ENCODE measurements at places on chromosomes 13 and 19.
A peak's percentile ranks its signal among the peaks of the same experiment; 100 is the strongest.

- DNase-seq = no peak
Observed at GRCh38 chr13:67833564-67833963, 603.4 kb upstream of the PCDH9 start.

DNA sequence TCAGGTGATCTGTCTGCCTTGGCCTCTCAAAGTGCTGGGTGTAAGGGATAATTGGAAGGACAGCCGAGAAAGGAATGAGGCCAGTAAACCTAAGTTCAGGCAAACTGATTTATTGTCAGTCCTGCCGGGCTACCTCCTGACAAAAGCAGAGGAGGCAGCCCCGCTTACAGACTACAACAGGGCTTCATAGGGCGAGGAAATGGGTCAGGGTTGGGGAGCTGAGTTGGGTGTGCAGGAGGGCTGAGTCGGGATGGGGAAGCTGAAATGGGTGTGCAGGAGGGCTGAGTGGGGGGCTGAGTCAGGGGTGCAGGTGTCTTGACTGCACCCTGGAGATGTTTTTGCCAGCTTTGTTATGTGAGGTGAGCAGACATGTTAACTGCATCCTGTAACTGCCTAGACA lies 210.2 kb downstream of the SLITRK6 start:
- no peak for DNase-seq

- no peak for DNase-seq
Observed at GRCh38 chr13:73303851-73304250, 245.0 kb downstream of the KLF5 start.

DNA sequence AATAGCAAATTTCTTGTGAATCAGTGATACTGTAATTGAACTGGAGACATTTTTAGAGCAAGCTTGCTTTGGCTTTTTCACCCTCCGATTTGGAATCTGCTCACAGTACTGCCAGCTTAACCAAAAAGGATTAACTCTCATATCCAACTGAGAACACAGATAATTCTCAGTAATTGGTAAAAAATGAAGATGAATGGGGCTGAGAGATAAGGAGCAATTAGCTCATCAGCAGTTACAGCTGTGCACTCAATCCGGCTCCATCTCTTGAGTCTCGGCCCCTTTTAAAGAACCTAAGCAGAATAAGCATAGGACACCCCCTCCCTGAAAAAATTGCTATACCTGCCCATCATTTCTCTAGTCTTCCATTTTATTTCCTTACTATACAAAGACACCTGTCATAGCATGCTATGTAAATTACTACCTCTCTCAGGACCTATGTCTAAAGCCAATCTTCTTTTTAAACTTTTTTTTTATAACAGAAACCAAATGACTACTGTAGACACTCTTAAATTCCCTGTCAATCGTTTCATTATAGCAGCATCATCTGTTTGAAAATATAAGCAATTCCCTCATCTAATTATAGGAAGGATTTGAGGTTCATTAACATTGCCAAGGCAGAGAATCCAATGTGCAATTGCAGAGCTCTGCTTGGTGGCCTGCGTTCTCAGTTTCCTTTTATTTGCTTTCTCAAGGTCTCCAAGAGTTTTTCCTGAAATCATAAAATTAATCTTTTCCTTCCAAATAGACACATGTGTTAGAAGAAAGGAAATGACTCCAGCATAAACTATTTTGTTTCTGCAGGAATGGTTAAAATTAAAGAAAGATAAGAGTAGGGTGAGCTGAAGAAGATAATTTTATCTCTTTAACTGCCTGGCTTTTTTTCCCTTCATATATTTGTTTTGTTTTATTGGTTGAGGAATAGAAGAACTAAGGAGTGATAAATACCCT lies 242.1 kb downstream of the DACH1 start:
- DNase-seq = no peak

DNA sequence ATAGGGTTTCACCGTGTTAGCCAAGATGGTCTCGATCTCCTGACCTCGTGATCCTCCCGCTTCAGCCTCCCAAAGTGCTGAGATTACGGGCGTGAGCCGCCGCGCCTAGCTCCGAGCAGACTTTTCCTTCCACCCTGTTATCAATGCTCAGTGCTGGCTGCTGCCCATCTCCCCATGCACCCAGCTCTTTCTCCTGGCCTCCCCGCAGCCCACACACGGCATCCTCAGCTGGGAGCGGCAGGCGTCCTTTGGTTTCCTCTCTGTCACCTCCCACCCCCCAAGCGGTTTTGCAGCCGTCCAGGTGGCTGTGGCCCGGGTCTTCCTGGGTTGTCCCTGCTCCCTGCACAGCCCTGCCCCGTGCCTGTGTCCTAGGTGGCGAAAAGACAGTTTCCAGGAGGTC lies 12.1 kb downstream of the PRR22 start:
- no peak for DNase-seq

DNA sequence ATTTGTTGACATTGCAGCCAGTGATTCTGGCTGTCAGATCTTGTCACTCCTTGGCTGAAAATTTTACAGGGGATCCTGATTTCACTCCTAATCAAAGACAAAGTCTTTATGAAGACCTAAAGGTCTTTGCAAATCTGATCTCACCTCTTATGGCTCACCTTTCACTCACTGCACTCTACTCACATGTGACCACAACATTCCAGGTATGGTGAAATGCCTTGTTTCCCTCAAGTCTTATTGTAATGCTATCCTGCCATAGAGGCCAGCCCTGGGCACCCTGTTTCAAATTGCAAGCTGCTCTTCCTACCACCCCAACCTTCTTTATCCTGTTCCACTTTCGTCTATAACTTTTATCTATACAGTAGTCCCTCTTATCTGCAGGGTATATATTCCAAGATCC lies 200.1 kb downstream of the NDFIP2 start:
- DNase-seq = no peak

- DNase-seq = peak; percentile 47
Observed at GRCh38 chr13:41282129-41282571, 18.8 kb upstream of the MTRF1 start.

DNA sequence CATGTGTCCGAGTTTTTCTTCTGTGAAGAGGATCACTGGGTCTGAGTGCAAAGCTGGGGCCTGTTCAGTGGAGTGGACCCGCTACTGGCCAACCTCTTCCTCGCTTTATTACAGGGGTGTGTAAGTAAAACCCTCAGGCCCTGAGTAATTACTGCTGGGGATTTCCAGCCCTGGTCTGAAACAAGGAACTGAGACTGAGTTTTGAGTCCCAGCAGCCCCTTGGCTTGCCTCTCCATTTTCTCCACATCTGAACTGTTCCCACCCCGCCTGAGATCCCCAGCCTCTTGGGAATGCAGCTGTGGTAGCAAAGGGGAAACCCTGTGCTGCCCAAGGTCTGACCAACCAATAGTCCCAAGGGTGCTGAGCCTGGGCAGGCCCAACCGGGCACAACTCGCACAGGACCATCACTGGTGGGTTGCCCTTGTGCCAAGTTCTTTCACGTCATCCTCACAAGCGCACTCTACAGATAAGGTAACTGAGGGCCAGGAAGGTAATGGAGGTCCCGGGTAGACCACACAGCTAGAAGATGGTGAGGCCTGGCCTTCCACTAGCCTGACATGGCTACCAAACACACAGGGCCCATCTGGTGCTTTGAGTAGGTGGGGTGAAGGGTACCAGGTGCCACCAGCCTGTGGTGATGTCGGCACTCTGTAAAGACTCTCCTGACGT lies 13.7 kb upstream of the SLC35E1 start:
- DNase-seq = peak; percentile 93

GRCh38 chr13:38981096-38981495 lies 9.5 kb downstream of the STOML3 start:
- no peak for DNase-seq

GRCh38 chr13:101631395-101631794 lies 178.9 kb downstream of the ITGBL1 start:
- DNase-seq = peak; percentile 12

DNA sequence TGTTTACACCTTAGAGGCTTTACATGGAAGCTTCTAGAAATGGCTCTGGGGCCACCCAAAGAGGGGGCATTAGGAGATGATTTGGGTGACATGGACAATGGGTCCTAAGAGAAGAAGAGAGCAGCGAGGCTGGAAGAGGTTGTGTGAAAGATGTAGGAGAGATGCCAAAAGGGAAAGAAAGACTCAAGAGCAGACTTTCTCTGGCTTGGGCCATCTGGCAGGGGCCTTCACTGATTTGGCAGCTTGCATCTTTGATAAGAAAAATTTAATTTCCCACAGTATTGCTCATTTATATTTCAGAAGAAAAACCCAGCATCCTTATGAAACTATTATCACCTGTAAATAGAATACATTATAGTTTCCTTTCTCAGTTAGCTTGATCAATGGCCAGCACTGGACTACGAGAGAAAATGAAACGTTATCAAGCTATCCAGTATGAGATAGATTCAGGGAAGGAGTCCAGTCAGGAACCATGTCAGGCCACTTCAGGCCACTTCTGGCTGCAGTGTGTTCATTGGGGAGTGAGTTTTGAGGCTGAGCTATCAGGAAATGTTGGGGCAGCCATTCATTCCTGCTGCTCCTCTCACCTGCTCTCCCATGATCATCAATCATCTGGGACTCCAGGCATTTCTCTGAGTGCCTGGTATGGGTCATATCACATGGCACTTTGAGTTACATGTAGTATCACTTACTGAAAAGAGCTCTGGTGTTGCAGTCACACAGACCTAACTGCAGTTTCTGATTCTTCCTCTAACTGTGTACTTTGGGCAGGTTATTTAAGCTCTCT lies 10.3 kb downstream of the SCEL start:
- no peak for DNase-seq

GRCh38 chr13:25046274-25046984 lies 49.5 kb upstream of the PABPC3 start:
- DNase-seq = no peak

DNA sequence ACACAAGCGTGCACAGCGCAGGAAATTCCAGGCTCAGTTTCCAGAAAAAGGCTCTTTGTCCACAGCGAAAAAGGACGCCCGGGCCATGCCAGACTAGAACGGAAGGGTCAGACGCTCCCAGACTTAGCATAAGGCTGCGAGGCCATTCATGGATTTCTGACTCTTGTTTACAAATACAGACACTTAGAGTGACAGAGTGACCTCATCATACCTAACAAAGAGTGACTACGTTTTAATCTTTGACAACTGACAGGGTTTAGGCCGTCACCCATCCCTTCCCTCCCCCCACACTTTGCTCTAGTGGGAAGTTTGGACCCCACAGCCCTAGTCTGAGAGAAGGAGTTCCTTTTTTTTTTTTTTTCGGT lies 418 bp upstream of the ZNF709 start:
- DNase-seq = peak; percentile 33

DNA sequence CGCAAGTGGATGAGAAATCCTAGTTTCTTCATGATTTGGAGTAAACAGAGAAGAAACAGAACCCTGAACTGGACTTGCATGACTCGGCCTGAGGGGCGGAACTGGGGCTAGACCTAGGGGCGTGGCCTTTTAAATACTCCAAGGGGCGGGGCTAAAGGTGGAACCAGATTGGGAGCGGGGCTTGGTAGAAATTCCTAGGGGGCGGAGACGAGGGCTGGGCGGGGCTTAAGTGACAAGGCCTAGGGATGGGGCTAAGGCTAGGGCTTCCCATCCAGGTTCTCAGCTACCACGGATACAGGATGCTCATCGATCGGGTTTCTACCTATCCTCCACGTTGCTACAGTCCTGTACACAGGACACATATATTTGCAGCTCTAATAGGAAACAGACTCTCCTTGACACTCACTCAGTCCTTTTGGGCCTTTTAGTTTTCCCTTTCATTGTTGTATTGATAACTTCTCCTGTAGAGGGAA lies 372 bp upstream of the ZNF699 start:
- DNase-seq = peak; percentile 97

DNA sequence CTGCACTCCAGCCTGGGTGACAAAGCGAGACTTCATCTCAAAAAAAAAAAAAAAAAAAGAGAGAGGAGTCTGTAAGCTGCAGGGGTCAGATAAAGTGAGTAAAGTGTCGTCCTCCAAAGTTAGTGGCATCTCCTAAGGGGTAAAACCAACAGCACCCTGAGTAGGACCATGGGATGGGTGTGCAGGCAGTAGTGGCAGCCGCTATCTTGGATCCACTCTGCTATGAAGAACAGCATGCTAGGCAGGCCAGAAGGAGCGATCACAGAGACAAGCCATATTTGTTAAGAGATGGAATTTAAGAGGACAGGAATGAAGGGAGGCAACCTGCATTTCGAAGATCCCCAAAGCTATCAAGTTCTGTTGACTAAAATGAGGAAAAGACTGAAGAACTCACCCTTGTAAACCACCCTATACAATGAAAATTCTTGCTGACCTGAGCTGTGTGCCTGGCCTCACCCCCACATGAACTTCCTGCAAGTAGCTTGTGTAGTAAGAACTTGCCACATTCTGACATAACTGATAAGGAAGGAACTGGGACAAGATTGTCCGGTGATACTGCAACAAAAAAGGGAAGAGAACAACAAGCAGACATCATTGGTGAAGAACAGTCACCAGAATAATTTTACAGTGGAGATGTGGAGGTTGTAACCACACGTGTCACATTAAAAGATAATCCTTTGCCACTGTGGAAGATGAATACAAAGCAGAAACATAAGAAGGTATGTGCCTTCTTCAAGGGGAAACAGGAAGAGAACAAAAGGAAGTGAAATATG lies 16.2 kb downstream of the DPY19L3 start:
- DNase-seq = peak; percentile 68

DNA sequence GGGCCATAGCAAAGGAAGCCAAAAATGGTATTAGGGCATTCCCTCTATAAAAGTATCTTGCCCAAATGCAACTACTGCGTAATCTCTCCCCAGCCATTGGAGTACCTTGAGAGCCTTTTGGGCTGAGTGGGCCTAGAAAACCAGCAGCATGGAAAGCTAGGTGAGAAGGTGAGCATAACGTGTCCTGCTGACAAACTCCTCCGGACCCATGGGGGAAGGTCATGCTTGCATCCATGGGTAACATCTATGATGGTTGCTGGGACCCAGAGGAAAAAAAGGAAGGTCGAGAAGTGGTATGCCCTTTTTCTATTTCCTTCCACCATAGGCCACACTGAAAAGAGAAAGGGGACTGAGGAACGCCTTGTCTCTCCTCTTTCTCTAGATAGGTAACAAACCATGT lies 57.4 kb downstream of the ZNF728 start:
- peak; percentile 55 for DNase-seq

GRCh38 chr13:57734306-57734705 lies 102.8 kb downstream of the PCDH17 start:
- DNase-seq = no peak

GRCh38 chr13:26508885-26509284 lies 48.6 kb upstream of the WASF3 start:
- DNase-seq = no peak

Data from suppressor macrophage treated with lipopolysaccharide for 1 hour (primary cell).